ENCODE measurements at places on chromosomes 6 and 20.

DNA sequence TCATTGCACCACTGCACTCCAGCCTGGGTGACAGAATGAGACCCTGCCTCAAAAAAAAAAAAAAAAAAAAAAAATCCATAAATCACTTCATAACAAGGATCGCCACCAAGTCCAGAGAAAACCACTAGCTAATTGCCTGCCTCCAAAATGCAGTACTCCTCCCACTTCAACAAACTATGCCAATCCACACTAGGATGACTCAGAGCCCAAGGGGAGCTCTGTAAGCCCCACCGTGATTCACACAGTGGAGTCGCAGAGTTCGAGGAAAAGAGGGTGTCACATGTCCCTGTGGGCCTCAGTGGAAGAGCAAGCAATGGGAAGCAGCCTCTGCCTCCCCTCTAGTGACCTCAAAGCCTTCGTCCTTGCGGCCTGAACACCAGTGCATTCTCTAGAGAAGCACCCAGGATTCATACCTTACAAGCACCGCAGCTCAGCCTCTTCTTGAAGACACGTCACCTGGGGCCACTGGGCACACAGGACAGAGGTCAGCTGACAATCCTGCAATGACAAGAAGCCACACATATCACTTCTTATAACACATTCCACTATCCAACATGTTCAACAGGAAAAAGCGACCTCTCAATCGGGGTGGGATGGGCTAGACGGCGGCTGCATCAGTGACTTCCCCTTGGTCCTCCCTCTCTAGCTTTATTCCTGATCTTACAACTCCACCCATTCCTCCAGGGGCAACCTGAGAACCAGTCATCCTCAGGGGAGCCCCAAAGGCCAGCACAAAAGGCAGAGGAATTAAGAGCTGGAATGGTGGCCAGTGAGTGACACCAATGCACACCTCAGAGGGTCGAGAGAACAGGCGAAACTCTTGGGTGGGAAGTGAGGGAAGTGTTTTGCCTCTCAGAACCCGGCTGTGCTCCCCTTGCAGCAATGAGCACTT, 8.9 kb downstream of the SNHG17 start:
- DNase-seq, result no peak

DNA sequence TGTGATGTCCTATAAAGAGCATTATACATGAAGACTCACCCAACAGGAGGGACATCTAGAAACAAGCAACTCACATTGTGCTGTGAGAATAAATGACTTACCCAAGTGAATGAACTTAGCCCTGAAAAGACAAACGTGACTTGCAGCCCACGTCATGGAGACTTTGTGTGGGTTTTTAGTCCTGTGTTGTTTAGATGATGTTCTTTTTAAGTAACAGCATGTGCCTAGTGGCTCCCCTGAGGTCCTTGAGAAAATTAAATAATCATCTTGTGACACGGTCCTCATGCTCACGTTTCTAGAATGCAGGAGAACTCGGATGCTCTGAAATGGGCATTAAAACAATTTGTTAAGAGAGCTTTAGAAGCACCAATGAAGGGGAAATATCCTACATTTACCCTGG, 165.1 kb downstream of the SASH1 start:
- no peak for DNase-seq

DNA sequence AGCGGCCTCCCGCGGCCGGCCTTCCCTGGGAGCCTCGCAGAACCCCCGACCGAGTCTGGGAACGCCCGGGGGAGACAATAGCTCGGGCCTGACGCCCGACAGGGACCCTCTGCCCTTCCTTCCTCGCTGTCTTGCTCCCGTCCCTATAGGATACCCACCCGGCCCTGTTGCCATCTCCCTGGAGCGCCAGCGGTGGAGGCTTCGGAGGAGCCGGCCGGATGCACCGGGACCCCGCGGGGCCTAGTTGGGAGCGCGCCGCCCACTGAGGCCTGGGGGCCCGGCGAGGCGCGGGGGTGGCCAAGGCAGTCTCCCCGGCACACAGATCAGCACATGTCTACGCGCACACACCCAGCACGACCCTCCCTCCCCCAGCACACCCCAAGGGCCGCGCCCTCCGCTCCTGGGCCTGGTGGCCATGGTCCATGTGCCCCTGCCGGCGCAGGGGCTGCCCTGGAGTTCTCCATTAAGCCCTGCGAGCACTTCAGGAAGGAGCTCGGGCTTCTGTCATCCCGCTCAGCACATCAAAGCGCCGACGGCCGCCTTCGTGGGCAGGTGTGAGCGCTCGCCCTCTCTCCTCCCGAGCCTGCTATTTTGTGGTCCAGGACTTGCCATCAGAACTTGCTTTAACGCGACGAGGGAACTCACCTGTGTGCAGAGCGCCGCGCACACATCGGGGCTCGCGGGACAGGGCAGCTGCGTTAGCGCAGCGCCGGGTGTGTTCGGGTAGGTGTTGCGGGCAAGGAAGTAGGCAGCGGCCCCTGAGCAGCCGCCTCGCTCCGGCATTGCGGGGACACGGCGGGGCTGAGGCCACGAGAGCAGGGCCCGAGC, 3.7 kb downstream of the FOXF2 start:
- no peak for DNase-seq

DNA sequence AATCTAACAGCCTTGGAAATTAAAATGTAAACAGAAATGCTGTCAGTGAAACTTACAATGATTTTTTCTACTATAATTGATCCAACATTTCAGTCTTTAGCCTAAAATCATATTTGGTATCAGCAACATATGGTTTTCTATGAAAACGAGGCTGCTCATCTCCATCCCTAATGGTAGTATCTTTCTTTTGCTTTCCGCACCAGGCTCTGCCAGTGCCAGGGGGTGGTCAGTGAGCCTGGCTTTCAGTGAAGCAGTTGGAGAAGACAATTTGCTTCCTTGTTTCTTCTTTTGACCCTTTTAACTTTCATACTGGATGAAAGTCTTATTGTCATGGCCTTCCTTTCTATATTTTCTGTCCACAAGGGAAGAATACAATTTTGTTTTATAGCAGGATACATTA, 258.4 kb downstream of the ARID1B start:
- no peak for DNase-seq

GRCh38 chr6:62175195-62175594, 110.8 kb downstream of the KHDRBS2 start:
- no peak for DNase-seq

- no peak for DNase-seq
Observed at GRCh38 chr6:130034378-130035146, 16.2 kb downstream of the L3MBTL3 start.

- no peak for DNase-seq
Observed at GRCh38 chr6:156809446-156810178, 32.4 kb downstream of the ARID1B start.

GRCh38 chr6:136567688-136568087, 17.5 kb upstream of the MAP7 start:
- DNase-seq, result no peak

DNA sequence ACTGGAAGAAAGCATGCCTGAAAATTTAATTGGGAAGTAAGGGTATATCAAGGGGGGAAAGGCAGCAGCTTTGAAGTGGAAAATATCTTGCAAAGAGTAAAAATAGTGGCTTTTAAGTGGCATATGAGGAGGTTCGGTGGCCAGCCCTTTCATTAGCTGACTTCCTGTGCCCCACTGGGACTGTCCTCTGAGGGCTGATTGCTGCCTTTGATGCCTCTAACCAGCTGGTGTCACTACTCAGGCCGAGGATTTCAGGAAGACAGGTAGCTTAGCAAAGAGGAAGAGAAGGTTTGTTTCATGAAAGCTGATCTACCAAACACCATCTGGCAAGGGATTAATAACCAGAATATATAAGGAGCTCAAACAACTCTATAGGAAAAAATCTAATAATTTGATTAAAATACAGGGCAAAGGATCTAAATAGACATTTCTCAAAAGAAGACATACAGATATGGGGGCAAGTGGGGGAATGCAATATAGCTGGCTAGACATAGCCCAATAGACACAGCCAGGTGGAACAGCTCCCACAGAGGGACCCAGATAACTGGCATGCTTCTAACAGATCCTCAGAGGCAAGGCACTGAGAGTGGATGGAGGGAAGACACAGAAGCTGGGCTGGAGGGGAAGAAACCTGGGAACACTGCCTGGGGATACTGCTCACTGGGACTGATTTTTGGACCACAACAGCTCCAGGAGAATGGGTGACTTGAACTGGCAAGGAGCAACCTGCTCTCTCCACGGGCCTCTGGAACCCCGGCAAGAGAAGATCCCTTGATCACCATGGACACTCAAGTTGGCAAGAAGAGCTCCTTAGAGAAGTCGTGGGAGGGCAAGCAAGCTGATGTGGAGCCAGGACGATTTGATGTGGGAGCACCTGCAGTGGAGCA, 33.2 kb downstream of the CCN2 start:
- DNase-seq, result no peak

DNA sequence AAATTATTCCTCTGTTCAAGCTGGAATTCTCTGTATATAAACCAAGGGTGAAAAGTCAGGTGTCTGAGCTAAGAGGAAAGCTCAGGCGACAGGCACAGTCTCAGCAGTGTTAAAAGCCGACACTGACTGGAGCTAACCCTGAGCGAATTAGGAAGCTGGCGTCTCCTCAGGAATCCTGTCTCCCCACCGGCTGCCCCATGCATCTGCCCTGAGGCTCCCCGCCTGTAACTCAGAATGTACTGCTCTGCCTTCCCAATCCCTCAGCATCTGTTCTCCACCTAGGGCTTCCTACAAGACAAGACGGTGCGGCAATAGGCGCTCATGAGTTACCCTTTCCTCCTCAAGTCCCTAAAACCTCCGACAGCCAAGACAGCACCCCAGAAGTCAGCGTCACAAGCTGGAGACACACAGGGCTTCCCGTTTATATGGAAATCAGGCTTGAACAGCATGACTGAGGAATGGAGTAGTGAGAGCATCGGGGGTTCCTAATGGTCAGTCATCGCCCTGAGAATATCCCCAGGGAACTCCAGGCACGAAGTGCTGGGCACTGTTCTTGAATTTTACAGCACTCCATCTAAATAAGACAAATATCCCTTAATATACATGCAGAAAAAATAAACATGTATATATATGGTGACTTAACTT, 33.5 kb downstream of the WDR27 start:
- DNase-seq, result no peak

Data from endothelial cell (in vitro differentiated cells).